MM.1S (cell line): ENCODE measurements at places on chromosomes 4 and X.

DNA sequence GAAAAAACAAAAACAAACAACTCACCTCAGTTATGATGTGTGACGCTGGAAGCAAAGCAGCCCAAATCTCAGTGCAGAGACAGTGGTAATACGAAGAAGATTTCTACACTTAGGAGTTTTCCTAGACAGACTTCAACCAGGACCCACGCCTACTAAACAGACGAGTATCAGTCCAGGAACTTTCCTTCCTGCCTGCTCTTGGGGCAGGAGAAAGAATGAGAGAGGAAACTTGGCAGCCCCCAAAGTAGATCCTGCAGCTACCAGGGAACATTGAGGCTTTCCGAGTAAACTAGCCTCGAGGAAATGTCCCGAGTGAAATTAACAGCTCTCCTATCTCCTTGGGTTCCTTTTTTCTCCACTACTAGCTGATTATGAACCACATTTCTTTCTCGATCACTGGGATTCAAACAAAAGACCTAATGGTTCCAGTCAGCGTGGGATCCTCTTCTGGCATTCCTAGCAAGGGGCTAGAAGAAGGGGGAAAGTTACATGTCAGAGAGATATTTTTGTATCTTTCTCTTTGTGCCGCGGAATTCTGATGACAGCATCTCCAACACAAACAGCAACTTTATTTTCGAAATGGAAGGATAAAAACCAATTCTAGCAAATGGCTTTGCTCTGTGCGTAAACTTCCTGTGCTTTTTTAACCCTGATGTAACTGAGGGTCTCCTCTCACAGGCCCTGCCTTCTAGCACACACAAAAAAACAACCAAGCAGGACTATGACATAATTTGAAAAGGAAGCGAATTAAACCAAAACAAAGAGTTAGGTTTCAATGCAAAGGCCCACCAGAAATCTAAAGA, 53.2 kb downstream of the PPM1K start:
- no peak for DNase-seq
- no peaks in the 10 kb centered on the region for H3K4me1 ChIP-seq
- H3K36me3 ChIP-seq: no peaks in the 10 kb centered on the region
- no peak overlapping the region for H3K4me3 ChIP-seq
- no peak overlapping the region for H3K27ac ChIP-seq

- no peak overlapping the region for H3K27ac ChIP-seq
- H3K4me1 ChIP-seq: no peaks in the 10 kb centered on the region
- H3K4me3 ChIP-seq: no peak overlapping the region
Measured at GRCh38 chr4:168773388-168774195, 236.5 kb downstream of the CBR4 start.

GRCh38 chr4:170651786-170652185, 562.0 kb upstream of the AADAT start:
- no peak overlapping the region for H3K27ac ChIP-seq
- H3K36me3 ChIP-seq: no peaks in the 10 kb centered on the region
- H3K4me3 ChIP-seq: no peak overlapping the region
- DNase-seq: no peak

DNA sequence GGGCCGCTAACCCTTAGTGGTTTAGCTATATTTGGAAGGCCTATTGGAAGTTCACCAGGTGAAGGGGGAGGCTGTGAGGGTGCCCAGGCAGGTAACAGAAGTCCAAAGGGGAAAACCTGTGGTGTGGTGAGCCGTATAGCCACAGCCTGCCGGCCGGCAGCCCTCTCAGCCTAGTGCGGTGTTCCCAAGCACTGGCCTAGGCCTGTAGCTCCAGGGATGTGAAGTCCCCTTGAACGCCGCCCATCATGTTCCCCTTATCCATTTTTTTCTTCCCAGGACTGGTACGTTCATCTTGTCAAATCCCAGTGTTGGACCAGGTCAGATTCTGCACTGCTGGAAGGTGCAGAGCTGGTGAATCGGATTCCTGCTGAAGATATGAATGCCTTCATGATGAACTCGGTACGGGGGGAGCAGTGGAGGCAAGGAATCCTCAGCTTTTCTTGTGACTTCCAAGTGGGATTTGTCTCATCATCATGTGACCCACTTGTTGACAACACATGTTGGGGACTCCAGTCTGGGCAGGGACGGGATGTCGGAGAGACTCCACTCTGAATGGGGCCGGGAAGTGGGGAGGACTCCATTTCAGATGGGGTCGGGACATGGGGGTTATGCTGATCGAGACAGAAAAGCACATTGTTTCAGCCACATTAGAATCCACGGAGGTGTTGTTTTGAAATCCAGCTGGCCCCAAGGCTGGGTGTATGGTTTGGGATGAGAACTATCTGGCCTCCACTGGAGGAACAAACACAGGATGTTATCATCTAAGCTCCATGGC, 39.2 kb upstream of the MSANTD1 start:
- no peaks in the 10 kb centered on the region for H3K4me1 ChIP-seq
- no peak overlapping the region for H3K4me3 ChIP-seq
- no peak overlapping the region for H3K27ac ChIP-seq

DNA sequence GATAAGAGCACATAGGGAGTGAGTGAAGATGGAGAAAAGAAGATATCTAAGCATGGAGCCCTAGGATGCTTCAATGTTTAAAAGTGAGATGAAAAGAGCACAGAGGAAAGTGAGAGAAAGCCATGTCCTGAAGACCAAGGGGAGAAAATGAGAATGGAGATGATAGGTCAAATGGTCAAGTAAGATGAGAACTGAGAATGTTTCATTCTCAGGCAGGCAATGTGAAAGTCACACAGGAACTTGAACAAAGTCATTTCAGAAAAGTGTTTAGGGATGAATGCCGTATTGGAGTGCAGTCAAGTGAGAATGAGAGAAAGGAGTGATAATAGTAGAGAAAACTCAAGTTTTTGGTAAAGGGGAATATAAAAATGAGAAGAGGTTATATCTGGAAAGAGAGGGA, 148.7 kb upstream of the PTCHD1 start:
- no peaks in the 10 kb centered on the region for H3K27me3 ChIP-seq
- no peaks in the 10 kb centered on the region for H3K4me1 ChIP-seq
- H3K4me3 ChIP-seq: no peak overlapping the region
- no peak for DNase-seq
- H3K36me3 ChIP-seq: no peaks in the 10 kb centered on the region

- H3K36me3 ChIP-seq: no peaks in the 10 kb centered on the region
- H3K4me3 ChIP-seq: no peak overlapping the region
- H3K27me3 ChIP-seq: no peaks in the 10 kb centered on the region
- no peaks in the 10 kb centered on the region for H3K4me1 ChIP-seq
- DNase-seq: no peak
Measured at GRCh38 chr4:179544496-179544895, 2102.3 kb upstream of the AGA start.

DNA sequence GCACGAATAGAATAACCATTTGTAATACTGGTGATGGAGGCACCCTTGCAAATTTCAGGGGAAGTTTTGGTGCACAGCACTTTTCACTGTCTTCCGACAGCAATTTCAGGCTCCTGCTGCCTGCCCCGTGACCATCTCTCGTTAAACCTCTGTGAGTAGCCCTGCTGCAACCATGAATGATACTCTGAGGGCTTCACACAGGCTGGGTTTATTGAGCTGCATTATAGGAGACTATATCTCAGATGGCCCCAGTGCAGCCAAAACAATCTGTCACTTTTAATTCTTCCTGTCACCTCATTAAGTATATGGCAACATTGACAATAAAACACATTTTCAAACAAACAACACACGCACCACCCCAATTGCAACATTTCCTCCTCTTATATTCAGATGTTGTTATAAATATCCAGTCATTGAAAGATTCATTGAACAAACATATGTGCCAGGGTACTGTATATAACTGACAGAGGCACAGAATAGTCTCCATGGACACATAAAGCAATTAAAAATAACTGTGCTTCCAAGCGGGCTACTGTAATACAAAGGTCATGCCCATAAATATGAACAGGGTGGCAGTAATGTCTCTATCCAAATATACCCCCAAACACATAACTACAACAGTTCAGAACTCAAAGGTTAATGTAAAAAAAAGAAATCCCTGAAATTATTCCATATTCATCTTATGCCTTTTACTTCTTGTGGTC, 477.0 kb downstream of the GBA3 start:
- no peak overlapping the region for H3K27ac ChIP-seq
- H3K4me3 ChIP-seq: no peak overlapping the region
- H3K27me3 ChIP-seq: no peaks in the 10 kb centered on the region
- no peaks in the 10 kb centered on the region for H3K36me3 ChIP-seq
- H3K4me1 ChIP-seq: no peaks in the 10 kb centered on the region

DNA sequence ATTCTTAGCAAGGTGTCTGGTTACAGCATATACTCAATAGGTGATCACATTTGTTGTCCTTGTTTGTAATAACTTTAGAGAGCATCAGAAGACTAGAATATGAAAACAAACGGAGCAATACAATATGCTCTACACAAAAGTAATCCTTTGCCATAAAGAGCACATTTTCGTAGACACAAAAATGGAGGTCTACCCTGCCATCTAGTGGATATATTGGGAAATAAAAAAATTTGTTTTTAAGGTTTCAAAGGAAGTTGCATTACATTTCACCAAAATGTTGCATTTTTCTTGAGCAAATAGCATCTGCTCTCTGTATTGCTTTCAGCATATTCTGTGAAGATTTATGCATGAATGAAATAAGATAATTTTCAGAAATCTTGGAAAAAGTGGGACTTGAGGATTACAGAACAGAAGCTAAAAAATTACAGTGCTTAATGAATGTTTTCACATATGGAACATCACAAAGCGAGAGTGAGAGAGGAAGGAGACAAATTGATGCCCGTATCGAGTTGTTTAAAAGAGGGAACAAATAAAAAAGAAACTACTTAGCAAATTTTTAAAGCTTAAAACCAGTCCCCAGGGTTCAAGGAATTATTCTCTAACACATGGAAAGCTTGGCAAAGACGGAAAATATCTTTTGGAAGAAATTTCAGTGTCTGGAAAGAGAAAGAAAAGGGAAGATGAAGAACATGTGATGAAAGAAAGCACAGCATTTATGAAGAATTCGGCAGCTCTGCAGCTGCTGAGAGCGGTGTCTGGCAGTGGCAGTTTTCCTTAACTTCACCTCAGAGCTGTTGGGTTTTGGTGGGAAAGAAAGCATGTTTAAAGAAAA, 390.1 kb downstream of the ANKRD50 start:
- no peaks in the 10 kb centered on the region for H3K4me1 ChIP-seq
- no peaks in the 10 kb centered on the region for H3K36me3 ChIP-seq
- peak; percentile 44 for DNase-seq
- no peak overlapping the region for H3K4me3 ChIP-seq
- no peaks in the 10 kb centered on the region for H3K27me3 ChIP-seq

DNA sequence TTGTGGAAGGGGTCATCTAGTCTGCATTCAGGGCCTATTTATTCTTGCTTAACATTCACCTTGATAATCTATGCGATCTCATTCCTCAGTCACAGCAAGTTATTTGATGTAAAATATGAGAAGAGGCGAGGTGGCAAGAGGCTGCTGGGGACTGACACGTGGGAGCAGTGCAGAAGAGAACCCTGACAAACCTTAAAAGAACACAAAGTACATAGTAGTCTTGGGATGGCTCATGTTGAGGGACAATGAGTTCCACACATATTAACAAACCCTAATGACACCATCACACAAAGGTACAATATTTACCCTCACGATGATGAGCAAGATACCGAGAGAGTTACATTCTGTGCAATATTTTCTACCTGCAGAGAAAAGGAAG, 57.5 kb downstream of the MAML3 start:
- DNase-seq: no peak
- no peaks in the 10 kb centered on the region for H3K36me3 ChIP-seq
- H3K4me1 ChIP-seq: no peaks in the 10 kb centered on the region
- no peak overlapping the region for H3K27ac ChIP-seq
- H3K4me3 ChIP-seq: no peak overlapping the region

GRCh38 chr4:123248085-123248659, 148.4 kb upstream of the SPRY1 start:
- no peaks in the 10 kb centered on the region for H3K27me3 ChIP-seq
- no peaks in the 10 kb centered on the region for H3K36me3 ChIP-seq
- no peak overlapping the region for H3K4me3 ChIP-seq
- no peaks in the 10 kb centered on the region for H3K4me1 ChIP-seq

- H3K36me3 ChIP-seq: no peaks in the 10 kb centered on the region
- no peak for DNase-seq
- no peak overlapping the region for H3K4me3 ChIP-seq
- no peaks in the 10 kb centered on the region for H3K27me3 ChIP-seq
- H3K4me1 ChIP-seq: no peaks in the 10 kb centered on the region
- H3K27ac ChIP-seq: no peak overlapping the region
Measured at GRCh38 chr4:3525532-3526430, 6.4 kb downstream of the LRPAP1 start.

DNA sequence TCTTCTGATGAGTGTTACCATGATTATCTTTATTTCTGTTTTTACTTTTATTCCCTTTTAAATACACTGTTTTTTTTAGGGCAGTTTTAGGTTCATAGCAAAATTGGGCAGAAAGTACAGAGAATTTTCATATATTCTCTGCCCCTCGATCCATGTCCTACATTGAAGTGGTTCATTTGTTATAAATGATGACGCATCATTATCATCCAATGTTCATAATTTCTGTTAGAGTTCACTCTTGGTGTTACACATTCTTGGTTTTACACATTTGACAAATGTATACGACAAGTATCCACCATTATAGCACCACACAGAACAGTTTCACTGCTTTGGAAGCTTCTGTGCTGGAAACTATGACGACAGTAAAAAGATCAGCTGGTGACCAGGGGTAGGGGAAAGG, 578.1 kb upstream of the AADAT start:
- DNase-seq: no peak
- peaks cover 11% of the 10 kb centered on the region for H3K4me1 ChIP-seq
- H3K4me3 ChIP-seq: no peak overlapping the region
- H3K27me3 ChIP-seq: no peaks in the 10 kb centered on the region
- no peaks in the 10 kb centered on the region for H3K36me3 ChIP-seq
- no peak overlapping the region for H3K27ac ChIP-seq

GRCh38 chr4:110622841-110623717, at the start of gene PITX2:
Gene PITX2, minus strand, starts transcription at chr4:110623077. Its CDS starts 617 bp downstream, at chr4:110622460.
- no peaks in the 10 kb centered on the region for H3K27me3 ChIP-seq
- no peaks in the 10 kb centered on the region for H3K4me1 ChIP-seq
- H3K4me3 ChIP-seq: no peak within 1 kb of the TSS
- H3K27ac ChIP-seq: no peak within 1 kb of the TSS
- no peaks in the 10 kb centered on the region for H3K36me3 ChIP-seq

DNA sequence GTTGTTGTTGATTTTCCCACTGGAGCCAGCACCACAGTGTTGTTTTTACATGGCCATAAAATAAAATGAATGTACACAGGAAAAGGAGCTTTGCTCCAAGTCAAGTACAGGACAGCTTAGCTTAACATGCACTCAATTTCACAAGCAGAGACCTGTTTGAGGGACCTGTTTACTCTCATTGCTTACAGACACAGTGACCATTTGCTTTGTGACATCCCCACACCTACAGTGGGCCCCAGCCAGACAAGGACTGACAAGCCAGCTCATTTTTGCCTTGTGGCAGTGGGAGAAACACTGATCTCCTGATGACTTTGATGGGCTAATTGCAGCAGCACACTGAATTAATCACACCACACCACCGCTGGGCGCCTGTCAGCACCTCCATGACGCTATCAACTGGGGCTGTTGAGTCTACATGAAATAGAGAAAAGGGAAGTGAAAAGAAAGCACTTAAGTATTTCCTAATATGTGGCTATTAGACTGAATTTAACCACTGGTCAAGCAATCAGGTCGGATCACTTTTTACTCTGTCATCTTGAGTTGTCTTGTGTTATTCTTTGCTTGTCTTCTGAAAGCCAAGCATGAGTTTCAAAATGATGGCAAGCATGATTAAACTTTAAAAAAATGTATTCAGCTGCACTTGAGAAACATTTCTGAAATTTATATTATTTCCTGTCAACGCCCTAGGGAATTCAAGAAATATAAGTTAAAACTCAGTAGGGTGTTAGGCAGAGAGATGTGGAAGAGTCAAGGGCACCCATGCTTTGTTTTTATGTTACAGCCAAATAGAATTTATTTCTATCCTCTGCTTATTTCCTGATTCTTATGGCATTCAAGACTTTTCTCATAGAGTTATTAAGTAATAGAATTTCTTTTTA, 557.7 kb downstream of the RAB28 start:
- H3K4me3 ChIP-seq: no peak overlapping the region
- no peaks in the 10 kb centered on the region for H3K36me3 ChIP-seq
- H3K4me1 ChIP-seq: no peaks in the 10 kb centered on the region
- H3K27ac ChIP-seq: no peak overlapping the region
- peak; percentile 39 for DNase-seq
- no peaks in the 10 kb centered on the region for H3K27me3 ChIP-seq
